Stimulated activated CD4-positive, alpha-beta T cell treated with anti-CD3 and anti-CD28 coated beads, TNF-alpha, amount 100 ng/mL, for 4 hours (primary cell): ENCODE measurements at places on chromosomes 12 and 14.

DNA sequence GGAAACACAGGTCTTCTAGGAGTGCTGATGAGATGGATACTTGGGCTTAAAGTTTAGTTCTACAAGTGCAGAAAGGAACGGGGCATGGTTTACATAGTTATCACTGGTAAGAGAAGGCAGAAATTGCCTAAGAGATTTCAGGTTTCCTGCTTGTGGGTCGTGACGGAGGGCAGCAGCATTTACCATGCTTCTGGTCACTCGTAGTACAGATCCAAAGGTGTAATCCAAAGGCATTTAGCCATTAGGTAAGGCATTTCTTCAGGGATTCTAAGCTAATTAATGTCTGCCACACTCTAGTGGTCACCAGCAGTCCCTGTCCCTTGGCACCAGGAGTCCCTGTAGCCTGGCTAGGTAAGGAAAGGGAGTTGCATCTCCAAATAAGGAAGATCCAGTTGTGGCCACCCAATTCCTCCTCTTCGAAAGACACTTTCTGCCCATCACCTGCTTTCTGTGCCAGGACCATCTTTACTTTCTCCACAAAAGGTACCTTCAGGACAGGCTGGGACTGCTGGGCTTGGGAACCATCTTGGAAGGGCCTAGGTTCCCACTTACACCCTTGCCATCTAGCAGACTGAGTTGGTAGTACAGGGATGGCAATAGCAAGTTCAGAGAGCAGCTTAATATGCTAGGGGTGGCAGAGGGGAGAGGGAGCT is 1.5 kb downstream of the GSTZ1 start:
- no peak for DNase-seq

DNA sequence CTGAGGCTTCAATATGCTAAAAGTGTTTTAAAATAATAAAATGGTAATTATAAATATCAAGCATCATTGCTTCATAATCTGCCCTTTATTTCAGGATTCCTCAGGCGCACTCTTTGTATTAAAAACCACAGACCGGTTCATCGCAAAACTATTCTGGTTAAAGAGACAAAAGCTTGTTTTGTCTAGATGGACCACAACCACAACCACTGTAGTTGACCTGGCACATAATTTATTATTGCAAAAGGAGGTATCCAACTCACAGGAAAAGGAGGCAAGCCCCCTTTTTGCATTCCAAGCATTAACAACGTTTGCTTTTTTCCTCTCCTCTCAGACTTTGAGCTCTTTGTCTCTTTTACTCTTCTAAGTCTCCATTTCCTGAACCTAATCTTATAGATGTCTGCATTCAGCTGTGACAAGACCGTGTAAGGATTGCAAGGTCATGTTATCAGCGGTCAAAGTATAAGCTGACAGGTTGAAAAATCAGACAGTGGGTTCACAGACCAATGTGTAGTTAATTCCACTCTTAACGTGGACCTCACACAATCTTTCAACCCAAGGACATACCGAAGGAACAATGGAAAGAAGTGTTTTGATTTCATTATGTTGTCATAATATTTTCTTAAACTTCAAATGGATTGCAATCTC is 1057.6 kb downstream of the GALC start:
- no peak for DNase-seq

- no peak for DNase-seq
These were observed 630 bp downstream of the FOS start for GRCh38 chr14:75279153-75279762.

DNA sequence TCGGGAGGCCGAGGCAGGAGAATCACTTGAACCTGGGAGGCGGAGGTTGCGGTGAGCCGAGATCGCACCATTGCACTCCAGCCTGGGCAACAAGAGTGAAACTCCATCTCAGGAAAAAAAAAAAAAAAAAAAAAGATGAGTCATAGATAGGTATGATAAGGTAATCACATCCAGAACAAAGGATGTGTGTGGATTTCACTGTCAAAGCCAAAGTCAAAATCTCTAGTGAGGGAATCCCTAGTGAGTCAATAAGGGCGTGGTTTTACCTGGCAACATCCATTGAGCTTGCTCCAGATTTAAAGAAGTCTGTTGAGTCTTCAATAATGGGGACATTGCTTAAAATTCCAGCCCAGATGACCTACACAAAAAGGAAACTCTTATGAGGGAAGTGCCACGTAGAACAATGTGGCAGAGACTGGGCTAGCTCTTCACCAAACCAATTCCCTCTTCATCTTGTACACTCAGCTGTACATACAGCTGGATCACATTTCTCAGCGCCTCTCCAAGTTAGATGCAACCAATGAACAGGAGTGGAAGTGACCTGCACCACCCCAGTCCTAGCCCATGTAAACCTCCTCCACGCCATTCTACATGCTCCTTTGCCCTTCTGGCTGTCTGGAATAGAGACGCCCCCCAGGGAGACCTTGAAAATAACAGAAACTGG is 23.4 kb downstream of the ALDH1L2 start:
- DNase-seq, result no peak

DNA sequence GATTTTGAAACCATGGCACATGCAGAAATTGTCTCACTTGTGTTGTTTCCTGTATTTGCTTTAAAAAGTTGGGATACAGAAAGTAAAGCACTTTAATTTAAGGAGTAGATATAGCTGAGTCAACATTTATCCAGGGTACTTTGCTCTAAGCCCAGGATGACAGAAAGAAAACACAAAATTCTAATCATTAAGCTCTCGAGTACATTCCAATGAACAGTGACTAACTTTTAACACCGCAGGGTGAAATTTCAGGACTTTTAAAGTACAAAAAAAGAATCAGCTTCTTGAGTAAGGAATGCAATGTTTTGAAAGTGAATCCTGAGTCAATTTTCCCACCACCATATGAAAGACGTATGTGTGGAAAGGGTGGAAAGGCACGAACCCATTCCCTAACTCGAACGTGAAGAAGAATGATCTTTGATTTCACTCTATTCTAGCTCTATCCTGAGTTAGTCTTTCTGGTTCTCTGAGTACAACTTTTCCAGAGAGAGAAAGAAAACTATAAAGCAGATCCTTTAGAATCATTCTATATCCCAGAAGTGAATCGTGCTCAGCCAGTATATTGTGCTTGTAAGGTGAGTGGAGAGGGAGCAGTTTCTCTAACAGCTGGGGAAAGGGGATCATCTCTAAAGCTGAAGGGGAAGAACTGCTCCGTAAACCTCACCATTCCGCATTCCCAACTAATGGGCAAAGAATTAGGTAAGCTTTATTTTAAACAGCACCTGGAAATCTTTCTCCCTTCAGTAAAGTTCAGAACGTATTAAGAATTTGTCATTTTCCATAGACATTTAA is 779.0 kb upstream of the FLRT2 start:
- DNase-seq, result no peak

DNA sequence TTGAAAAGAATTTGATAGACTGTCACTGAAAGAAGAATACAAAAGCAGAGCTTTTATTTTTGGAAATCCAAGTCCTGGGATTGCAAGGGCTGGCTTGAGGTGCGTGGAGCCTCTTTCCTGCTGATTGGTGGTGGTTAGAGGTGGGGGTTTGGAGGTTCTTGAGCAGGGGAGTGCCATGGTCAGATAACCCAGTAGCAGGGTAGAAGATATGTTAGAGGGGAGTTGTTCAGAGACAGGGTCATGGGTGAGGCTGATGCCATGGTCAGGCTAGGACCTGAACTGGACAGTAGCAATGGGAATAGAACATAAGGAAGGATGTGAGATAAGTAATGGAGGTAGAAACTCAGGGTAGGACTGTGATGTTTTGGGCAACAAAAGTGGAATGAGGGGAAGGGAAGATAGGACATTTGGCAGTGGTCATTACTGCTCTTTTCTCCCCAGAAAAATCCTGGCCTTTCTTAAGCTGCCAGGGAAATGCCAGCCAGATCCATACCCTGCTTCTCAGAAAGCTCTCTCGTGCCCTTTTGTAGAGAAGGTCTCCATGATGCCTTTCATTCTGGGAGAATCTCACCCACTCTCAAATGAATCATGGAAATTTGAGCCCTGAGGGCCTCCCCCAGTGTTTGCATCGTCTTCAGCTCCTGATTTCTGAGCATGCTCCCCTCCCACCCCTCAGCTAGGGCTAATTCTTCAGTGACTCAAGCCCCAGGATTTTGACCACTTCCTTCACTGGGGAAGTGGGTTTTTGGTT is 9.5 kb downstream of the EMP1 start:
- DNase-seq, result no peak

GRCh38 chr12:49863946-49864797 is 21.3 kb upstream of the BCDIN3D start:
- no peak for DNase-seq

DNA sequence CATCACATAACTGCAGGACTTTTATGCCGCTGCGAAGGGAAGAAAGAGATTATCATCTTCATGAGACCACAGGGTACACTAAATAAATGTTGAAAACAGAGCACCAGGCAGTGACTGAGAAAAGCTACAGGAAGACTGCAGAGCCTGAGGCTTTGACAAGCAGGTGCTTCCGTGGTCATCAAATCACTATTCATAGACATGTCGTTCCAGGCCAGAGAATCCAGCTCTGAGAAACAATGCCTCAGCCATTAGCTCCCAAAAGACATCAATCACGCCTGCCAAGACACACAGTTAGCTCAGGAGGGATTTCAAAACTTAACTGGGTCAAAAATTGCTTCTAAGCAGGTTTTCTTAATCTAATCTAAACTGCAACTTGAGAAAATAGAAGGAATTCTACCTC is 47.2 kb upstream of the GARIN6 start:
- no peak for DNase-seq

GRCh38 chr14:89588016-89588415 is 171.0 kb upstream of the FOXN3 start:
- no peak for DNase-seq

DNA sequence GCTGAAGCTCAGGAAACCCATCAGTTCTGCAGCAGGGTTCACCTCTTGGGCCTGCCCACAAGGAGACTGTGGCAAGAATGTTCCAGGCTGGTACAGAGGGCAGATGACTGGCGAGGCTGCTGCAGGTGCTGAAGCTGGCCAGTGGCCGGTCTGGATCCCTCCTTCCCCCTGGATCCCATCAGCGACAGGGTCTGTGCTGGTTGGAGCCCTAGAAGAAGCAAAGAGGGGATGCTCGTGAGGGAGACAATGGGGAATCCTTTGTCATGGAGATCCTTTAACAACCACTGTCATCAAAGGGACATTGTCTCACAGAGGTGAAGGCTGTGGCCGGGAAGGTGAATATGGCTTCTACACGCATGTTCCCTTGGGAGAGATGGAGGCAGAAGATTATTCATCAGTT is 211.4 kb upstream of the TMEM132C start:
- no peak for DNase-seq

- no peak for DNase-seq
These were observed 397.7 kb upstream of the RGS6 start for GRCh38 chr14:71534506-71534905.

- DNase-seq, result no peak
These were observed 93.5 kb downstream of the GALNT8 start for GRCh38 chr12:4813741-4814140.

GRCh38 chr12:14239350-14239934 is 126.0 kb upstream of the ATF7IP start:
- DNase-seq, result no peak
